ENCODE measurements at places on chromosomes 6 and 20.

GRCh38 chr6:12968839-12969558, 252.4 kb downstream of the PHACTR1 start:
- DNase-seq, result no peak

DNA sequence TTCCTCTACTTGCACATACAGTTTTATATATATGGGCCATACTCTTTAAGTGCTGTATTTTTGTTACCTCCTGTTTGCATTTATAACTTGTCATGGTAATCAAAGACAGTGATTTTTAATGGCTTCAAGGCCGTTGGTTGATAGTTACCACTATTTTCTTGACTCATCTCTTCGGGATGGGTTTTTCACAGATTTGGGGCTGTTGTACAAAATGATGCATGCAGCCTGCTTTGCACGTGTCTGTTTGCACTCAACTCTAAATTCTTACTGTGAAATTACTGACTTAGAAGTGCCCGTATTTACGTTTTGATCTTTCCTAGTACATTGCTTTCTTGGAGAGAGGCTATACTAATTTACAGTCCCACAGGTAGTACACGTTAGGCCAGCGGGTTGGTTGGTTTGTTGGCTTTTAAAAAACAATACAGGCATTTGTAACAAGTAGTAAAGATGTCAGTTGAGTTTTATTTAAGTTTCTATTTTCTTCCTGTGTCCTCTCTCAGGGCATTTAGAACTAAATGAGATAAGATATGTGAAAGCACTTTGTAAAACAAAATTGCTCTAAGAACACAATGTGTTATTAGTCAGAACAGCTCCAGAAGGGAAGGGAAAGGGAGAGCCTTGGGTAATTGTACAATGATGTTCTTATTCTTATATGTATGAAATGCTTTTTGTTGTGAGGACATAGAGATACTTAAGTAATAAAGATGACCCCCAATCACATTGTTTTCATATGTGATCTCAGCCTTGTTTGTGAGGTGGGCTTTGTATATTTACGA, 11.7 kb downstream of the JARID2 start:
- no peak for DNase-seq

GRCh38 chr6:55499591-55499990, 79.4 kb downstream of the HMGCLL1 start:
- no peak for DNase-seq

- peak; percentile 88 for DNase-seq
These were observed 3.3 kb downstream of the SPEF1 start for GRCh38 chr20:3777716-3778629.

DNA sequence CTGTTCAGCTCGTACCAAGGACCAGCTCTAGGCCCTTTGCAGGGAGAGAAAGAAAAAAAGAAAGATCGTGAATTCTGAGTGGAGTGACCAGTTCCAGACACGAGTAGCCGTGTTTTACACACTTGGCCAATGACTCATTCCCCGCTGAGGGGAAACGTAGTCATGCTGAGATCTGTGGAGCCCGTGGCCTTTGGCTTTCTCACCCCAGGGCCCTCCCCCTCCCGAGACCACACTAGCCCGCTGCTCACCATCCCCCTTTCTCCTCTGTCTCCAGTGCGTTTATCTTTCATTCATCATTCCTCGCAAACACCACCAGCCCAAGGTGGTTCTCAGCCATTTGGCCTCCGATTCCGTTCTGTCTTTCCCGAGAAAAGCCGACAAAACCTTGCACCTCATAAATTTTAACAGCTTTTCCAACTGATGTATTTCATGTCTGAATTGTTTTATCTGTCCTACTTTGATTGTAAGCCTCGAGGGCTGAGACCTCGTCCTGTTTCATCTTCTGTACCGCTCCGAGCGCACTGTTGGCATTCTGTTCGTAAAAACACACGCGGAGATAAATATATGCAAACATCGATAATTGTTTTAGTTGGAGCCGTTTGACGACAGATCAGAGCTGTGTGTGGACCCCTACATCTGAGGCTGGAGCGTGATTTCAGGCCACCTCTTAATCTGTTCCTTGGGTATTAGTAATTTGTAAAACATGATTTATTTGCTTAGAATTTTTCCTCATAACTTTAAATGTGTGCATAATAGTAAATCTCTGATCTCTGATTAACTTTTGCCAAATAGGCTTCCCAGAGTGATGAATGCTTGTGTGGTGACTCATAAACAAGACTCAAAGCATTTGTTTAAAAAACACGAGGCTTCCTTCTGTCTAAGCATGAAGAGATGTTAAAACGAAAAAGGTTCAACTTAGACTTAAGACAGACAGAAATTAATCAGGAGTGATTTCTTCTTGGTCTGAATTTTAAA, 336.6 kb downstream of the CDH4 start:
- no peak for DNase-seq

DNA sequence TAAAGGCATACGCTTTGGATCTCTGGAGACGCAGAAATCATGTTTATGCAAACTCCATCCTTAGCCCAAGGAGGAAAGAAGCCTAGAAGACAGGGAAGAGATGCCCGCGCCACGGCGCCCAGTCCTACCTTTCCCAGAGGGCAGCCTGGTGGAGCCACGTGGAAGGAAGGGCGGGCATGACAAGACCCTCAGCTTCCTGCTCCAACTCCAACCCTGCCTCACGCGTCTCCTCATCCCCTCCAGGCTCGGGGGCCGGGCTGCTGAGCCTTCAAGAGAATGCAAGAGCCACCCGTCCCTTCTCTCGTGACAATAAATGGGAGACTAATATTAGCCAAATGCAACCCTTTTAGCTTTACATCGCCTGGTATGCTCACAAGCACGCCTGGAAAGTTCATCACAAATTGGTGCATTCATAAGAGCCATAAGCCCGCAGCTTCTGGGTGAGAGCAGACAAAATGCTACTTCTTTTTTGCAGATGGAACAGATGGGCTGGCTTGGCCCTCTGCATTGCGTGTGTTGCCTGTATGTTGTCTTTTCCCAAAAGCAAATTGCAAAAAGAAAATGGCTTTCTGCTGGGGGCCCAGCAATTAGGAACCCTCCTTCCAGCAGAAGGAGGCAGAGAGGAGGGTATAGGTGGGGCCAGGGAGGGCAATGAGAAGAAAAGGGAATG, 8.2 kb upstream of the NTSR1 start:
- no peak for DNase-seq

GRCh38 chr20:7627734-7628663, 312.3 kb downstream of the HAO1 start:
- no peak for DNase-seq

DNA sequence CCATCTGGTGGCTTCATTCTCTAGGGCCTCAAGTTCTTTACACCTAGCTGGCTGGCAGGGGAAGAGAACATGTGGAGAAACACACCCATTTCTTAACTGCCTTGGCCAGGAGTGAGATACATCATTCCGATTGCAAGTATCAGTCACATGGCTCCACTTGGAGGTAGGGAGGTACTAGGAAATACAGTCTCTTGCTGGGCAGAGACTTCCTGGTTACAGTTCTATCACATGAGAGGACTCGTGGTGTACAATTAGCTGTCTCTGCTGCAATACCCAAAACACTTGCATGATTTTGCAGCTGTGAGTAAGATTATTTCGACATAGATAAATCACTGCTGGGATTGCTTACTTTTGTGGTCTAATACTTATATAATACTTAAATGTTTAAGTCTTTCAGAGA, 51.1 kb downstream of the GTF2H5 start:
- peak; percentile 46 for DNase-seq
